ENCODE measurements at places on chromosomes 12 and 14.
A peak's percentile ranks its signal among the peaks of the same experiment; 100 is the strongest.

GRCh38 chr14:33452995-33453394 is 497.9 kb downstream of the EGLN3 start:
- DNase-seq, result no peak

DNA sequence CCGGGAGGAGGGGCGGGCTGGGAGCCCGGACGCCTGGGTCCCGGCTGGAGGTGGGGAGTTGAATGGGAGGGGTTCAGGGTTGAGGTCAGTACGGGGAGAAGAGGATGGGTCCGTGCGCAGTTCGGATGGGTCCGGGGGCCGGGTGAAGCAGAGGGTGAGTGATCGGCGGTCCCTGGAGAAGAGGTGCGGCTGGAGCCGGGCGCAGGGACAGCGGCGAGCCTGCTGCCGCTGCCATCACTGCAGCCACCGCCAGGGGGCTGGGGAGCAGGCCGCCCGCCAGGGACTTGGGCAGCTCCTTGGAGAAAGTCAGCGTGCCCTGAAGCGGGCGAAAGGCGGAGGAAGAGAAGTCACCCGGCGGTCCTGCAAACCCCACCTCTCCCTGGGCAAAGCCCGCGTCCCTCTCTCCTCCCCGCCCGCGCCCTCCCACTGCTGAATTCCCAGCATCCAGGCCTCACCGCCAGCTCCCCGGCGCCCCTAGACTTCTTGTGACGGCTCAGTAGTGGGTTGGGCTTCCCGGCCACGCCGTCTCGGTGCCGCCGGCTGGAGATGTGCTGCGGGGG is 6.0 kb upstream of the GPR84 start:
- peak; percentile 87 for DNase-seq

DNA sequence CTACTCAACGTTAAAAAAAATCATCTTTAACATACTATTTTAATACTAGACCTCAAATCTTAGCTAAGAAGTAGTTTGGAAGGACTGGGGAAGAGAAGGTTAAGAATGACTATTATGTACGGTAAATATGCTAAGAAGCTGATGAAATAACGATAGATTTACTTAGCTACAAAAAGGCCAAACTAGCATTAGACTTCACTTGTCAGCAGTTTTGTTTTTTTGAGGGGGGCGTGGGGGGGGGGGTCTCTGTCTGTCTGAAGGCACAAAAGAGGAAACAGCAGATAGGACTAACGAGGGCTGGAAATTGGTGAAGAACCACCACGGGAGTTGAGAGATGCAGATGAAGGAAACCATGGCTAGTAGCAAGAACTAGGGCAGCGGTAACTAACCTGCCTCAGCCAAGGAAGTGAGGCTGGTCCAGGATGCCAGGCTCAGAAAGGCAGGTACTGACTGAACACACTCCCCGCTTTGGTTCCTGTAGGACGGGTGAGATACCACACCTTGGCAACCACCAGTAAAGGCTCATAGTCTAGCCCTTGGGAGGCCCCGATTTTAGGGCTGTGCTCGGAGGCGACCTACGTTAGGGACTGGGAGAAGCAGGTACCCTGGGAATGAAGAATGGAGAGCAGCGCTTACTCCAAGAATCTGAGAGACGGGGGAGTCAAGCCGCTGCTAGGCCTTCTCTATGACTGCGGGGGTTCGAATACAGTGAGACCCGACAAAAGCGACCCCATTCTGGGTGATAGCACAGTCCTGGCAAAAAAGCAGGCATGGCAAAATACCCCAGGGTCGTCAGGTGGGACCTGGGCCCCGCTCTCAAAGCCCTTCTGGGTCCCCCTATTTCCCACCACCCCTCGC is 675 bp downstream of the NEDD8 start:
- DNase-seq, result no peak

GRCh38 chr14:52003324-52003723 is 14.0 kb downstream of the RTRAF start:
- DNase-seq, result no peak

GRCh38 chr12:130456375-130457199 is 118.9 kb downstream of the PIWIL1 start:
- DNase-seq, result peak; percentile 39

- no peak for DNase-seq
Measured at GRCh38 chr12:110972866-110973265, 52.5 kb upstream of the MYL2 start.

DNA sequence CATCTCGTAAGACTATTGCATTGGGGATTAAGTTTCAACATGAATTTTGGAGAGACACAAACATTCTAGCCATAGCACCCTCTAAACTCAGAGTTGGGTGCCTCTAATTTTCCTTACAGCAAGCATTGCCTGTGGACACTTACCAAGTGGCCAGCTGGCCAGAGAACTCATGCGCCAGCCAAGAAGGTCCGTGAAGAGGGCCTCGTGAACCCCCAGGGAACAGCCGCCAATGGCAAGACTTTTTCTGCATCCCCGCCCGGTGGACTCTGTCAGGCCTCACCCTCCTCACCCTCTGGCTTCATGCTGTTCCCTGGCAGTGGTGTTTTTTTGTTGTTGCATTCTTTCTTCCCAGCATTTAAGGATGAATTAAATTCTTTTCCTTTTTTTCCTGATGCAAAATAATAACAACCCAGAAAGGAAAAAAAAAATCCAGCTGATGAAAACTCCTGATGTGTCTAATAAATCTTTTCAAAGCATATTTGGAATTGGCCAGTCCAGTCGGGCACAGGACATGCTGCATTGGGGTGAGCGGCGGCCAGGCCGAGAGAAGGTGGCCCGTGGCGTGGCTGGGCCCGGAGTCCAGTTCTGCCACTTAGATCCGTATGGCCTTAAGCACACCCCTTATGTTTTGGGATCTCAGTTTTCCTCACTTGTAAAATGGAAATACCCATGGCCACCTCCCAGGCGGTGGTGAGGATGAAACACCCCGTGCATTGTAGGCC is 191.9 kb upstream of the DIO3 start:
- no peak for DNase-seq

DNA sequence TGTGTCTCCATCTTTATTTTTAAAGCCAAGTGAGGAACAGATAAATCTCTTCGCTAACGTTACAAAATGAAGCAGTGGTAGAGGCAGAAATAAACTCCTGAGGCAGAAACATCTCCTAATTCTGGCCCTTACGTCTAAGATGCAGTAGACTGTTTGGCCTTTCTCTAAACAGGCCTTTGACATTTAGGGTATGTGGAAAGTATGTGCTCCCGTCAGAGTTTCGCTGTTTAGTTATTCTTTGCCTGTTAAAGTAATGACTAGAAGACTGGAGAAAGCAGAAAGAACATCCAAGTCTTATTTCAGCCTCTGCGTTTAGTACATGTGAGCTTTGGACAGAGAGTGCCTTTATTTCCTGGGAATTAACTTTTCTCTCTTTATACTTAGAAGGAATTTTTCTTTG is 216.6 kb downstream of the RAD51B start:
- no peak for DNase-seq

DNA sequence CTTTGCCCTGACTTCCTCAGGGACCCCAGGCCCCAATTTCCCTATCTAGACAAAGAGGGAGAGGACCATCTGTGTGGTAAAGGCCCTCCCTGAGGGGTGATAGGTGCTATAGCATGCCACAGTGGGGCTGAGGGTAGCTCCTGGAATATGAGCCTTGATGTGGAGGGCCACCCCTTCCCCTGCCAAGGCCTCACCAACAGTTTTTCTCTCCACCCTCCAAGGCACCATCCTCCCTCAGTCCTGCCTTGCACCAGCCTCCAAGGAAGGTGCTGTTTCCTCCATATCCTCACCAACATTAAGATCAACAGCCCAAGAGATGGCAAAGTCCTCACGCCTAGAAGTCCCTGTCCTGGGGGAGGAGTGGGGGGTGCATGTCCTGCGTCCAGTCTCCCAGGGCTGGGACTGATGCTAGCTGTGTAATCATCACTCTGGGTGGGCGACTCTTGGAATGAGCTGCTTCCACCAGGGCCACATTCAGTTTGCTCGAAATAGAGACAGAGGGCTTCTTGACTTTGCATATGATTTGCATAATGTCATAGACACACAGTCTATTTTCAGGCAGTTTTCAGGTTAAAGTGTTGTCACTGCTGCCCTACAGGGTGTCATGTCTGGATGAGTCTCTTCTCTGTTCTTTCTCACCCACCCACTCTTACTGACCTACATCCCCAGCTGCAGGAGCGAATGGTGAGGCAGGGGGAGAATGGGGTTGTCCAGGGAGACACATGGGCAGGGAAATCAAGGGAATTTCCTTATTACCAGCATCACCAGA is 17.4 kb downstream of the ACVRL1 start:
- no peak for DNase-seq

DNA sequence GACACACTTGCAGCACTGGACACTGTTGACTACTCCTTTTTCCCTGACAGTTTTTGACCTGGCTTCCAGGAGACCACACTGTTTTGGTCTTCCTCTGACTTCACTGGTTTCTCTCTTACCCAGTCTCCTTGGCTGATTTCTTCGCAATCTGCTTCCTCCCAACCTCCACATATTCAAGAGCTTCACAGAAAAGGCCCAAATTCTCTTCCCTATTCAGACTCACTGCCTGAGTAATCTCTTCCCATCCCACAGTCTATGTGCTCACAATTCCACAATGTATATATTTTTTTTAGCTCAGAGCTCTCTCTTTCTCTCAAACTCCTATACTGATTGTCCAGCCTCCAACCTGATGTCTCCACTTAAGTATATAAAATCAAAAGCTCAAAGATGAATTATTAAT is 115.4 kb downstream of the SINHCAF start:
- no peak for DNase-seq

GRCh38 chr12:51028126-51028812 is 2.1 kb upstream of the SLC11A2 start:
- DNase-seq, result peak; percentile 16

DNA sequence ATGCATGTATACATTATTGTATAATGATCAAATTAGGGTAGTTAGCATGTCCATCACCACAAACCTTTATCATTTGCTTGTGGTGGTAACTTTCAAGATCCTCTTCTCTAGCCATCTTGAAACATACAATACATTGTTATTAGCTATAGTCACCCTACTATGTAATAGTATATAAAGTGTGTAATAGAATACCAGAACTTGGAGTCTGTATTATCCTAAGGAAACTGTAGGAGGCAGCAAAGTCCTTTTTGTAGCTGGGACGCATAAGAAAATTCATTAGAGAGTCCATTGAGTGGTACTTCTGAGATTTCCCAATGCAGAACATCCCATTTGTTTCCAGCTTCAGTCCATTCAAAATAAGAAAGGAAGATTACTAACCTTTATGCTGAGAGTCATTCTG is 325.9 kb upstream of the LRFN5 start:
- DNase-seq, result no peak

GRCh38 chr12:53105712-53106439 is 2.6 kb downstream of the SOAT2 start:
- no peak for DNase-seq

DNA sequence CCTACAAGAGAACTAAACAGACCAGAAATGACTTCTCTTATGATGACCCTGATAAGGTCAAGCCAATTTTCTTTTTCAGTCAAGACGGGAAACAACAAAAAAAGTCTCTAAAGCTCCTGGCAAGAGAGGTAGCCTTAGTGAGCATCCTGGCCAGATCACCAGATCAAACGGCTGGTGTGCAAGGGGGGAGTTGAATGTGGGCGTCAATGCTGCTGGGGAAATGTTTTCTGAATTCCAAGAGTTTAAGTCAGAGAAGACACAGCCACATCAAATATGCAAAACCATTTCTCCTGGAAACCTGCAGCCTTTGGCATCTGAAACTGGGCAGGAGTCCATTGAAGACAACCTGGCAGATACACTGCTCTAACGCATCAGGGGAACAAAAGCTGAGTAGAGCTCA is 16.0 kb upstream of the SELPLG start:
- DNase-seq, result no peak

DNA sequence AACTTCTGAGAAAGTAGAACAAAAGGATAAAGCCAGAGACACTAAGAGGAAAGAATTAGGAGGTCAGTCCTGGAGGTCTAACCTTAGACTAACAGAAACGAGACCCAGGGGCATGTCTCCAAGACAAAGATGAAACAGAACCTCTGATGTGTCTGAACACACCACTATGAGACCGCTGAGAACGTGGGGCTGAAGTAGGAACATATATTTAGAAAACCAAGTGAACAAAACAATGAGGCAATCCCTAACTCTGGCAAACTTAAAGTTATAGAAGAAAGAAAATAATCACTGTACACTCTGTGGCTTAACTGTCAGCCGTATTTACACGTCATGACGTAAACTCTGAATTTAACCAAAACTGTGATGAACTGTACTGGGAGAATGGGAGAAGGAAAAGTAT is 17.9 kb downstream of the KCTD10 start:
- DNase-seq, result no peak

All from BE2C (cell line).